ENCODE measurements at places on chromosomes 6 and 20.
A peak's percentile ranks its signal among the peaks of the same experiment; 100 is the strongest.

GRCh38 chr20:47711046-47711752 is 74.1 kb downstream of the SULF2 start:
- peak; percentile 42 for DNase-seq

GRCh38 chr20:47574616-47575364 is 73.1 kb downstream of the NCOA3 start:
- DNase-seq: no peak

DNA sequence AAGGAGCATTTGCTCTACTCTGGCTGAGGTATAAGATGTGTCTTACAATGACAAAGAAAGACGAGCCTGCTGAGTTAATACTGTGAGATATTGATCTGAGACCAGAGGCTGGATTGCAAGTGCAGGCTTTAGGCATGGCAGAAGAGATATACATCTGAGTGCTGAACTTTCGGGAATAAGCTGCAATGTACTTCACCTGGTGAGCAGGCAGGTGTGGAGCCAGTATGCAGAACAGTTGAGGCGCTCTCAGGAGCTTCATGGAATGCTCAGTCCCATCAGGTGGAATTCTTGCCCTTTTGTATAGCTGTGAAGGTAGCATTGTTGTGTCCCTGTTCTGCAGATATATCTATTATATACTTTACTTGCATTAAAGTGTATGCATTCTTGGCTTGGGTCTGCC is 179.3 kb upstream of the RIMS1 start:
- DNase-seq: no peak

DNA sequence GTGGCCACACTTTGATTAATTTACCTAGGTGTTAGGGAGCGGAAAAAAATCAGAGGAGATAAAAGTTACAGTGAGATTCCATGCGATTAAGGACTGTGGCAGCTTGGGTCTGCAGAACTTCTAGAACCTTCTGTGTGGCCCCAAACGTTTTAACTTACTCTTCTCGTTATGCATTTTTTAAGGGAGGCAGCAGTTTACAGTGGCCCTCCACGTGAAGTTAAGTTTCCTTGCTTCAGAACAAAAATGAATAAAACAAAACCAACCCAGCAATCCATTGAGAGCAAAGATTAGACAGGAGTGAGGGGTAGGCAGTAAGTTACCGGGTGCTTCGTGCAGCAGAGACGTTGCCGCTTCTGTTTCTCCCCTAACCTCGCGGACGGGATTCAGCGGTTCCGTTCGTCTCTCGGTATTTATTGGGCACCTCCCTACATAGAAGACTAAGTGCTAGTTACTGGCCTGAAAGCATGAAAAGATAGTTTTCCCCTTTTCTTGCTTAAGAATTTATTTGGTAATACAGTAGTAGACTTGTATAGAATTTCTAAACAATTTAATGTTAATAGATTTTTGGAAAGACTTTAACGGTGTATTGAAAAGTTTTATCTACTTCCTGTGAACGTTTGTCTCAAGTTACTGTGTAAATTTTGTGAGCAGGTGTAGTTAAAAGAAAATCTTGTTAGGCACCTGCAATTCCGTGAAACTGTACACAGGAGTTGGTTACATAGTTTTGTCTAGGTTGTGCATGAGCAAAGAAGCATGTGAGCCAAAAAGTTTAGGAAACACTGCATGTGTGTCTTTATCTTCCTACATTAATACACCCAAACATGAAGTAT is 1.1 kb downstream of the BAG2 start:
- DNase-seq: no peak

DNA sequence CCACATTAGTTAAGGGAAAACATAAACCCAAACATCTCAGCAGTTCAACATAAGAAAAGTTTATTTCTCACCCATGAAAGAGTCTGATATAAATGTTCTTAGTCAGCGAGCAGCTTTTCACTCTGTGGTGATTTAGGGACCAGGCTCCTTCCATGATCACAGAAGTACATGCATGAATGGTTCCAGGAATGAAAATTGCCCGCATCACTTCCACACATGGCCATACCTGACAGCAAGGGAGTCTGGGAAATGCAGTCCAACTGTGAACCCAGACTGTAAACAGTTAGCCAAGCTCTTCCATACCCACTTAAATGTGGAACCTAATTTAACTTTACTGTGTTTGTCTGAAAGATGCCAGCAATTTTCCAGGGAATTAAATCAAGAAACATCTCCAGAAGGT is 353.9 kb downstream of the HACE1 start:
- no peak for DNase-seq

DNA sequence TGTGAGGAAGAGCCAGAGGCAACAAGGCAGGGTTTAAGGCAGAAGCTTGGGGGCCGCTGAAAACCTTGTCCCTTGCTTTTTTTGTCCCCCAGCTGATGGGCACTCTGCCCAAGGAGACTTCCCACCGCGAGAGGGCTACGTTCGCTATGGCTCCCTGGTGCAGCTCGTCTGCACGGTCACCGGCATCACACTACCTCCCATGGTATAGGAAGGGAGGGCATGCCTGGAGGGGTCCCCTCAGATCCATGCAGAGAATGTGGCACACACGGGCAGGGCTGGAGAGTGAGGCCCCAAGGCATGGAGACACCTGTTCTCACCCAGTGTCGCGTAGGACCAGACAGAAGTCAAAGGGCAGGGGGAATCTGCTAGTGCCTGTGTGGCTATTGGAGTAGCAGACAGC is 5.8 kb upstream of the MATN4 start:
- no peak for DNase-seq

GRCh38 chr6:52415917-52416628 is 4.1 kb upstream of the EFHC1 start:
- no peak for DNase-seq

DNA sequence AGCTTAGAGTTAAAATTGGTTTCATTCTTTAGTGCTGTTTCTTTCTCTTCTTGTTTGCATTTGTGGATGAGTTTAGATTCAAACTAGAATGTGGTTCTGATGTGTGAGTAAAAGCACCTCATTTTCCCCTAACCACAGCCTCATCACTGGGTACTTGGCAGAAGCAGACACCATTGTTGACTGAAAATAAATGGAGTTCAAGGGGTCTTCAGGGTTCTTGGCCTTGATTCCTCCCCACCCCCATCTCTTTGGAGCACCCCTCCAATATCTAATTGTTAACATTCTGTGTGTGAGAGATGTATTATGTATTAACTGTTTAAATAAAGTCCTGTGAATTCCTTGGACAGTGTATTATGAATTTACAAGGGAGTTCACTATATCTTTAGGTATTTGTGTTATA is 59.6 kb downstream of the JARID2 start:
- DNase-seq: no peak

GRCh38 chr6:42788671-42789070 is 6.8 kb downstream of the BICRAL start:
- no peak for DNase-seq

DNA sequence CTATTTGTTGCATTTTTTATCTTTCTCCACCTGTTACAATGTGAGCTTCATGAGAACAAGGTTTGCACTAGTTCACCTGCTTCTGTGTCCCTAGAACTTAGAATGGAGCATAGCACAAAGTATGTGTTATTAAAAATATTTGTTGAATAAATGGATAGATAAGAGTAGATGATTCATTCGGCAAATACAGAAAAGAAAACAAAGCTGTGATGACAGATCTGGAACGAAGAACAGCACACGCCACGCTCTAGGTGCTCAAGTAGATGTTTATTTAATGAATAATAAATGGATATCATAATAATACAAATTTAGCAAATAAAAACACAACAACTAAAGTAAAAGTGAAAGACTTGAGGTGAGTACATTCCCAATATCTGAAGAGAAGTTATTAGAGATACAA is 273.1 kb downstream of the HAO1 start:
- no peak for DNase-seq

DNA sequence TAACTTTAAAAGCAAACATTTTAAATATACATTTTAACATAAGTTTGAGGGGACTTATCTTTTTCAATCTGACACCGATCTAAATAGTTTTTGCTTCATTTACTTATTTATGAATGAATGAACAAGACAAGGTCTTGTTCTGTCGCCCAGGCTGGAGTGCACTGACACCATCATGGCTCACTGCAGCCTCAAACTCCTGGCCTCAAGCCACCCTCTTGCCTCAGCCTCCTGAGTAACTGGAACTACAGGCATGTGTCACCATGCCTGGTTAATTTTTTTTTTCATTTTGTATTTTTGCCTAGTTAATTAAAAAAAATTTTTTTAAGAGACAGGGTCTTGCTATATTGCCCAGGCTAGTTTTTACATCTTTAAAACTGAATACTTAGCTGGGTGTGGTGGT is 25.4 kb downstream of the FBXO9 start:
- no peak for DNase-seq
